Stimulated activated CD4-positive, alpha-beta T cell treated with anti-CD3 and anti-CD28 coated beads, TNF-alpha, amount 100 ng/mL, for 24 hours (primary cell): ENCODE measurements at places on chromosomes 2 and 18.
A peak's percentile ranks its signal among the peaks of the same experiment; 100 is the strongest.

GRCh38 chr2:180559771-180560170 is 420.6 kb upstream of the UBE2E3 start:
- DNase-seq: no peak

GRCh38 chr2:128988967-128989366 is 670.3 kb upstream of the HS6ST1 start:
- DNase-seq: no peak

GRCh38 chr2:239181903-239182581 is 218.8 kb downstream of the HDAC4 start:
- DNase-seq: no peak

- no peak for DNase-seq
Measured at GRCh38 chr2:65380255-65380654, 52.1 kb downstream of the SPRED2 start.

DNA sequence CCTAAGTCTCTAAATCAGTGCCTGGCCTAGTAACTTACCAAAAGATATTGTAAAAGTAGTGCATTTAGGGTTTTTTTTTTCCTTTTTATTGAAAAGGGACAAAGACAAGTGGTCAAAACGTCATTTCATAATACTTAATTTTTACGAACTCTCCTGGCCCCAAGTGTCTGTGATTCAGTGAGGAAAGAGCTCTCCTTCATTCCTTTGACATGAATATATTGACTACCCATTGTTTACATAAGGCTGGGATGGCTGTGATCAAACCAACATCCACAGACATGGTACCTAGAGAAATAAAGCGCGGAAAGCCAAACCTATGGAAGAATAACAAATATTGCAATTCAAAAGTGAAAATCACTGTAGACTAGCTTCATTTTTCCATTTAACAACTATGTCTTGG is 198.4 kb downstream of the BABAM2 start:
- DNase-seq: no peak

GRCh38 chr2:64708829-64709228 is 55.1 kb upstream of the SERTAD2 start:
- no peak for DNase-seq

DNA sequence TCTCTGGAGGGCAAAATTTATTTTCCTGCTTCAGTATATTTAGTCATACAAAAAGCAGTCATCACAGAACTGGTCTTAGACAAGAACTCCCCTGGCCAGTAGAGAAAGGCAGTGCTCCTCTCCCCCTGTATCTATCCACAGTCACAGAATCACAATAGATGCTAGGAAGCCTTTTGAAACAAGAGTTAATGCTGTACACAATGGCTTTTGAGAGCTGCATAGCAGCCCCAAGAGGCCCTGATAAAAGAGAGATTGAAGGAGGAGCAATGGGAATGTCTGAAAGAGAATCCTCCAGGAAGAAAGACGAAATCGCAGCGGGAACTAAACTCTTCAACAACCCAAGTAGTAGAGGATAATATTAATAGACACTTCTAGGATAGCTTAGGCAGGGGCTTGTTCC is 330.2 kb downstream of the RBM43 start:
- DNase-seq: no peak

GRCh38 chr2:126655051-126655450 is 907 bp upstream of the GYPC start:
- DNase-seq: no peak

- no peak for DNase-seq
Measured at GRCh38 chr2:74036450-74037195, 51.9 kb downstream of the TET3 start.

DNA sequence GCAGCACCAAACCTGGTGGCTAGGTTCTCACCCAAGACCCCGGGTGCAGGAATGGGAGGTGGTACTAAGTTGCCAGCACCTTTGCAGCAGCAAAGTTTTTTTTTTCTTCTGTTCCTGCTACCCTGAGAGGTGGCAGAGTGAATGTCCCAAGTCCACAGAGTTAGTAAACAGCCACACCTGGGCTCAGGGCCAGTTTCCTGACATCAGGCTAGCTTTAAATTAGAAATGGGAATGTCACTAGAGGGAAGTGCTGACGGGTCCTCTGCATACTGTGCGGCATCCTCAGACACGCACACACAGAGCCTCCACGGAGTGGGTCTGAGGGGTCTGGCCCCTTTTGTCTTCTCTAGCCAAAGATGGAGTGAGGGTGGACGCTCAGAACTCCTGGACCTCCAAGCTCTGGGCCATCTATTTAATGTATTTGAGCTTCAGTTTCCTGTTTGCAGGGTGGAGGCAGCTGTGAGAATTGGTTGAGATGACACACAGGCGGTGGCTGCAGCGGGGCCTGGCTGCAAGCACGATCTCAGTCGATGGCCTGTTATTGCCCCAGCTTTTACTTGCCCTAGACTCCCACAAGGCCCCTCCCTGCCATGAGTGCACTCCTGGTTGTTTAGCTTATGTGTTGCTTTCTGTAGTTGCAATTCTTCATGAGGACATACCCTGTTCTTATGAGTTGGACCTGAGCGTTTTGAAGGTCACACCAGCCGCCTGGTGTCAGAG is 751.4 kb upstream of the HS6ST1 start:
- DNase-seq: no peak

DNA sequence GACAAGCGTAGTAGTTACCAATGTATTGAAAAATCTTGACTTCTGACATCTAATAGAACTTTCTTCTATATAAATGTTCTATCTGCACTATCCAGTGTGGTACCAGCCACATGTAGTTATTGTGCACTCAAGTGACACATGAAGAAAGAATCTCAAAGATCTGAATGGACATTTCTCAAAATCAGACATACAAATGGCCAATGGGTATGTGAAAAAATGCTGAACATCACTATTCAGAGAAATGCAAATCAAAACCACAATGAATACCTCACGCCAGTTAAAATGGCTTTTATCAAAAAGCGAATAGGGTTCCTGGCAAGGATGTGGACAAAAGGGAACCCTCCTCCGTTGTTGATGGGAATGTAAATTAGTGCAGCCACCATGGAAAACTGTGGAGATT is 37.5 kb upstream of the SMCHD1 start:
- no peak for DNase-seq

- no peak for DNase-seq
Measured at GRCh38 chr2:28623582-28624405, 127.8 kb upstream of the PPP1CB start.

DNA sequence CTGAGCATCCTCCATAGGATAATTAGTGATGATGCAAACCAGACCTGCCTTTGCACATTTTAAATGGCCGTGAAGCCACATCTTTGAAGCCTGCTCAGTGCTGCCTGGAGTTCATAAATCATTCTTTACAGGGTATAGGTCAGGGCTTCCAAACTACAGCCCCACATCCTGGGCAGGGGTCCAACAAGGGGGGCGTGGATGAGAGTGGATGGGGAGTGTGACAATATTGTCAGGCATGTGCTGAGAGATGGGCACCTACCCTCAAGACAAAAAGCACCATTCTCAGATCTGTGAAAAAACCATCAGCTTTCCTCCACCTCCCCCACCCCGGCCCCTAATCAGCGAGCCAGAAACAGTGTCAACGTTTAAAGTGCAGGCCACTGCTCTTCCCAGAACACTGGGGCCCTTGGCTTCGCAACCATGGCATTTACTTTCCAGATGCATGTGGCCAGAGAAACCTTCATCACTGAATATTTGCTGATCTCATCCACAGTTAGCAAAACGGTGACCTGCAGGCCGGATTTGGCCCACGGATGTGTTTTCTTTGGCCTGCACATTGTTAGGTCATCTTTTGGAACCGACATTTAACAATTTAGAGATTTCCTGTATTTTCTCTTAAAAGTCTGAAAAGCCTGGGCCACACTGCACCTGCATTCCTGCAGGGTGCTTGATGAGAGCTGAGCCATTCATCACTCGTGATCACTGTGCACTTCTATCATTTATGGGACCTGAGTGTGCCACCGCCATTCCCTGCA is 130.7 kb downstream of the ANKRD44 start:
- DNase-seq: no peak

DNA sequence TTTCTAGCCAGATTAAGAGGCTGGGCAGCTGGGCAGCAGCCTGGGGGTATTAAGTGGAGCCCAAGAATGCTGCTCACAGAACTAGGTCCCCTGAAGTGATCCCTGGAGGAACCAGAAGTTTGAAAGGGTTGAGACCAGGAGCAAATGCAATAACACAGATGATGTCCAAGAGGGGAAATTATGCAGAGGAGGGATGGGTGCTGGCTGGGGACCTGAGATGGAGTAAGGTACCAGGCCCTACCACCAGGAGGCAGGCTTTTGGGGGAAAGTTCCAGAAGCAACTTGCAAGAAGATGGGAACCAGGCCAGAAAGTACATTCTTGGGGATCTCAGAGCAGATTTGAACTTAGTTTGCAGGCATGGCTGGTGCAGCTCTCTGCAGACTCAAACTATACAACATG is 175.1 kb downstream of the NCK2 start:
- no peak for DNase-seq

DNA sequence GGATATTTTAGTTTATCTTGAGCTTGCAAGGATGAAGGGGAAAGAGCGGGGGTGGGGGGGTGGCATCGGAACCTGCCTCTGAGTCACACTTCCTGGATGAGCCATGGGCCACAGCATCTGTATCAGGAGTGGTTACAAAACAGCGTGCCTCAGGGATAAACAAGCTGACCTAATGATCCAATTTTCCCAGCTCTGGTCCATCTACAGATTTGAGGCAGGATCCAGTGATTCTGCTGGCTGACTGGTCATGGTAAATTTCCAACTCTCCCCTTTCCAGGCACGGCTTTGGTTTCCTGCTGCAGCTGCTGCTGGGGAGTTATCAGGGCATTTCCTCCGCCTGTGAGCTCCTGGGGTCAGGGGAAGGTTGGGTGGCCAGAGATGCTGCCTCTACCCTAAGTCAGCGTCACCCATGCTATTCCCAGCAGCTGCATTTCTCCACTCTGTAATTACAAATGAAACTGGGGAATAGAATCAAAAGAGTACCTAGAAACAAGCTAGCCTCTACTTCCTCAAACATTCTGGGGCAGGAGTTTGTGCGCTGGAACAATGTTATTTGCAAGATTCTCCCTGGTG is 4.7 kb upstream of the HPCAL1 start:
- DNase-seq: peak; percentile 63

GRCh38 chr2:233007739-233008138 is 5.3 kb downstream of the NGEF start:
- no peak for DNase-seq

GRCh38 chr2:191114403-191114886 is 36.3 kb downstream of the STAT4 start:
- peak; percentile 20 for DNase-seq

GRCh38 chr18:12038082-12038638 is 55.5 kb upstream of the ANKRD62 start:
- DNase-seq: peak; percentile 19

DNA sequence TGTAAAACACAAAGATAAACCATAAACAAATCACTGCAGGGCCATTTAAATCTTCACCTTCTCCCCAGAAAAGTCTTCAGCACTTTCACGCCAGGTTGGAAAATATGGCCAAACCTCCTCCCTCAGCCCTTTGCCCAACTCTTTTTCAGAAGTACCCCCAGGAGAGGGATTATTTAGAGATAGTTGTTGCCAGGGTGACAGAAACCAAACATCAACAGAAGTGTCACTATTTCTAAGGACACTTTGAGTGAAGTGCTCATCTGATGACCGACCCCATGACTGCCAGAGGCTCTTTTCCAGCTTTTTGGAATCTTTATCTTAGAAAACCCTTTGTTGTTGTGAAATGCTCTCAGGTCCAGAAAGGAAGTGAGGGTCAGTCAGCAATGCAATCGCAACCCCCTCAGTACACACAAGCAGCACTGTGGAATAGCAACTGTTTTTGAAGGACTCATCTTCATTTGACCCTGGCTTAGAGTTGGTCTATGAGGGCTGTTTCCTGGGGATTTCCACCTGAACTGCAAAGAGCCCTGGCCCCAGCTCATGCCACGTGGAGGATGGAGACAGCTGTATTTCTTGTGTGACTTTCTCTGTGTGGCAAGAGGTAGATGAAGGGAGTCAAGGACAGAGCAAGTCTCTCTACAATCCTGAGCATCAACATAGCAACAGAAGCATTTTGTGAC is 114.0 kb upstream of the STON1 start:
- no peak for DNase-seq

GRCh38 chr2:228675646-228676045 is 494.2 kb upstream of the SPHKAP start:
- DNase-seq: no peak
